NB4 (cell line): ENCODE measurements at places on chromosomes 5 and 9.
A peak's percentile ranks its signal among the peaks of the same experiment; 100 is the strongest.

DNA sequence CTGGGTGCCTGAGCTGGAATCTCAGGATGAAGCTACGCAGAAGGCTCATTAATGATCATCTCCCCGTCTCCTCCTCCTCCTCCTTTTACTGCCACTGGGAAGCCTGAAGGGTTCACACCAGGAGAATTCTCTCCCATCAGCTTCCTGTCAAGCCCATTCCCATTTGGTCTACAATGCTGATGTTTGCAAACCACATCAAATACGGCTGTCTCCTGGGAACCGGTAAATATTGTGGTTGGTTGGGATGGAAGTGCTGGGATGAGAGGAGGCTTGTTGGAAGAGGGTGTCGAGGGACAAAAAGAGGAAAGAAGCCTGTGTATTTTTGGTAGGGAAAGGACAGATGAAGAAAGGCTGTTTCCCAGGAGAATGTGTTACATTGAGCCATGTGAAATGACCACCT, 13.2 kb upstream of the S1PR3 start:
- no peak for DNase-seq

DNA sequence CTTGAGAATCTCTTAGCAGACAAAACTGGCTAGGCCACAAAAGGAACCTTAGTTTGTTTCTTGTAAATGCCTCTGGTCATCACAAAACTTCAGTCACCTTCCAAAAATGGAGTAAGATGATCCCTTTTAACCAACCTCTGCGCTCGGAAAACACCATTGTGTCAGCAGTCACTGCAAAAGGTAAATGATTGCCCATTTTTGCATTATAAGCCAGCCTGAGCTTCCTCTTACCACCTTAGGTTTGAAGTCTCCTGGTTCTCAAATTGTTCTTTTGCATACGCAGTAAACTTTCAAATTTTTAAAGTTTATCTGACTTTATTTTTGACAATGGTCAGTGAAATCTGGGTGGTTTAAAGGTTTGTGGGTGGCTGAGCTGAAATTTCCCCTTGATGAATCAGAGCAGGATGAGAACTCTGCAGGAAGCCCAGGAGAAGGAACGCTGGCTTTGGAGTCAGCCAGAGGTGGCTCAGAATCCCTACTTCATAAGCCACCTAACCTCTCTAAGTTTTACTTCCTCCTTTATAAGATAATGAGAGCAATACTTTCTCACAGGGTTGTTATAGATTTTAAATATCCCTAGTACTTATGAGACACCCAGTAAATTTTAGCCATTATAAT, 131.4 kb downstream of the MED10 start:
- DNase-seq = no peak

GRCh38 chr9:115591584-115591984, 473.6 kb upstream of the TNC start:
- peak; percentile 84 for DNase-seq

DNA sequence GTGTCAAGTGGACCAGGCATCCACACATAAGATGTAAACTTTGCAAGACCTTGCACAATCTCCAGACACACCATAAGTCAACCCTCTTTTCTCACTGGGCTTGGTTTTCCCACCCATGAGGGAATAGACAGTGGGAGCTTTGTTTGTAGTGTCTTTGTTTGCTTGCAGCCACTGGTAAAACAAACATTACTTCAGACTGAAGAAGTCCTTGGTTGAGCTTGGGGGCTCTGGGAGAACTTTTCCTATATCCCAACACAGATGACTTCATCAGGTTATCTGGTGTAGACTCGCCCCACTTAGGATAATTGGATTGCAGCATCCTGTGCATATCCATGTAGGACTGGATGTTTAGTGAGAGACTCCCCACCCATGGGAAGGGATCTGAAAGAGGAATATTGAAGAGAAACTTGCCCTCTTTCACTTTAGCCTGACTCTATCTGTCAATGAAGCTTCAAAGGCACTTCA, 11.5 kb upstream of the ADGRV1 start:
- DNase-seq = no peak

DNA sequence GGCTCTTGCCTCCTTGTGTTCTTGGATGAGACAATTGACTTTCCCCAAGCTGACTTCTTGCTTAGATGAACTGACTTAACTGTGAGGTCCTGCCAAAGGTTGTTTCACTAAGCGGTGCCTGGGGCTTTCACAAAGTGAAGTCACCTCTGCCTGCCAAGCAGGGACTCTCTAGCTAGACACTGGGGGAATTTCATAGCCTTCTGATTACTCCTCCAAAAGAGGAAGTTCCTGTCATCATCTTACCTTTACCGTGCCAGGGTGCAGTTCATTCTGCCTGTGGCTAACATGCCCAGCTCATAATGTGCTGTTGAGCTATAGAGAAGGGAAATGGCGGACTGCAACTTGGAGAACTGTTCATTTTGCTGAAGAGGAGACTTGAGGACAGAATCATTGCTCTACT, 472.0 kb upstream of the WWC1 start:
- DNase-seq = no peak

- no peak for DNase-seq
Observed at GRCh38 chr5:124104344-124104743, 592.4 kb downstream of the CSNK1G3 start.

GRCh38 chr5:150469718-150470469, 20.4 kb upstream of the RPS14 start:
- DNase-seq = no peak

- peak; percentile 72 for DNase-seq
Observed at GRCh38 chr5:165630261-165630778, 2124.9 kb downstream of the MAT2B start.
